ENCODE measurements at places on chromosomes 5 and 9.
A peak's percentile ranks its signal among the peaks of the same experiment; 100 is the strongest.

- no peak for DNase-seq
Measured at GRCh38 chr5:74357827-74358226, 282.7 kb downstream of the ENC1 start.

- DNase-seq, result no peak
Measured at GRCh38 chr5:43209833-43210232, 17.8 kb downstream of the NIM1K start.

DNA sequence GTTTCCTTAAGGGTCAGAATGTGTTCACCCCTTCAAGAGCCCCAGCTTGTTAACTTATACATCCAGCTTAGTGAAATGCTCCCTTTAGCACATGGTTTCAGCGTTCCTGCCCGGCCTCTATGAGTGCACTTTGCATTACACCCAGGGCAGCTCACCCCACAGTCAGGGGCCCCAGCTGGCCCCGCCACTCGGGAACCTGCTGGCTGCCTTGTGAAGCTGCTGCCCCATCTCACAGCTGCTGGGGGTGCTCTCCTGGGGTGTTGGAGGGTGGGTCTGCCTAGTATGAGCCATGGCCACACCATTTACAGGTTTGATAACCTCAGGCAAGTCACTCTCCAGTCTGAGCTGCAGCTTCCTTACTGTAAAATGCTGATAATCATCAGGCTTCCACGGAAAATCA lies 32.2 kb downstream of the HRH2 start:
- no peak for DNase-seq

- peak; percentile 86 for DNase-seq
Measured at GRCh38 chr5:138180183-138180782, 1.4 kb downstream of the KIF20A start.

DNA sequence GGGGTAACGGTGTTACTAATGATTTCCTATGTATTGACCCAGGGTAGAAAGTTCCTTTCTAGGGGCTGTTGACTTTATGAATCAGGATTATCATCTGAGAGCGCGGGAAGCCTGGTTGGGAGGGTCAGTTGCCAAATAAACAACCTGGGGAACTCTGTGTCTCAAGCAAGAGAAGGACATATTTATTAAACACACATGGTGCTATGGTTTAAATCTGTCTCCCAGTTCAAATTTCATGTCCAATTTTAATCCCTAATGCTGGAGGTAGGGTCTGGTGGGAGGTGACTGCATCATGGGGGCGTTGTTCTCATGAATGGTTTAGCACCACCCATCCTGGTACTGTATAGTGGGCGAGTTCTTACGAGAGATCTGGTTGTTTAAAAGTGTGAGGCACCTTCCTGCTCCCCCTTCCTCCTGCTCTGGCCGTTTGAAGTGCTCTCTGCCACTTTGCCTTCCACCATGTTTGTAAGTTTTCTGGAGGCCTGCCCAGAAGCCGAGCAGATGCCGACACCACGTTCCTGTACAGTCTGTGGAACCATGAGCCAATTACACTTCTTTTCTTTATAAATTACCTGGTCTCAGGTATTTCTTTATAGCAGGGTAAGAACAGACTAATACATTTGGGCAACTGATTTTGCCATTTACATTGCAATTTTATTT lies 19.7 kb upstream of the GAS1 start:
- DNase-seq, result no peak

GRCh38 chr9:107768224-107768623 lies 278.7 kb upstream of the KLF4 start:
- DNase-seq, result no peak

GRCh38 chr9:32783168-32783891 lies at the start of gene TMEM215:
Gene TMEM215, plus strand, starts transcription at chr9:32783540. Its CDS starts 644 bp downstream, at chr9:32784184.
- DNase-seq, result peak; percentile 2

DNA sequence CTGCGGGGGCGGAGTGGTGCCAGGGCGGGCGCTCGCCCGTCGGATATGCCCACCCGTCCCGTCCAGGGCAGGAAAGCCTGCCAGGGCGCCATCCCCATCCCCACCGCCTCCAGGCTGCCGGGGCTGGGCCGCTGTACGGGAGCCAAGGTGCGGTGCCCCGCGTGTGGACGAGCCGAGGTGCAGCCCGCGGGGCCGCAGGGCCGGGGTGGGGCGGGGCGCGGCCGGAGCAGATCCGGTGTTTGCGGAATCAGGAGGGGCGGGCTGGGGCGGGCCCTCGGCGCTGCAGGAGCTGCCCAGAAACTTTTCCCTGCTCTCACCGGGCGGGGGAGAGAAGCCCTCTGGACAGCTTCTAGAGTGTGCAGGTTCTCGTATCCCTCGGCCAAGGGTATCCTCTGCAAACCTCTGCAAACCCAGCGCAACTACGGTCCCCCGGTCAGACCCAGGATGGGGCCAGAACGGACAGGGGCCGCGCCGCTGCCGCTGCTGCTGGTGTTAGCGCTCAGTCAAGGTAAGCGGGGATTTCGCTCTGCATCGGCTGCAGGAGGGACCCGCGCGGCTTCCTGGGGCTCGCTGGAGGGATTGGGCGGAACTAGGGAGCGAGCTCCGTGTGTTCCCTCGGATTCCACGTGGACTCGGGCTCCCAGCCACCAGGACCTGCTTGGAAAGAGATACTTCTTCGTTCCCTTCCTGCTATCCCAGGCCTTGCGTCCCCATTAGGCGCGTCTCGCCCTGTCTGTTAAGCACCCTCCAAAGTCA lies at the start of gene ITGA2:
Gene ITGA2 (plus strand): TSS at position 328 of the 756 bp plus-strand sequence. CDS start 117 bp downstream, at position 445.
- no peak for DNase-seq

- DNase-seq, result no peak
Measured at GRCh38 chr9:6910032-6910431, 152.3 kb downstream of the KDM4C start.

GRCh38 chr9:12819436-12820185 lies 44.8 kb downstream of the LURAP1L start:
- DNase-seq, result no peak

DNA sequence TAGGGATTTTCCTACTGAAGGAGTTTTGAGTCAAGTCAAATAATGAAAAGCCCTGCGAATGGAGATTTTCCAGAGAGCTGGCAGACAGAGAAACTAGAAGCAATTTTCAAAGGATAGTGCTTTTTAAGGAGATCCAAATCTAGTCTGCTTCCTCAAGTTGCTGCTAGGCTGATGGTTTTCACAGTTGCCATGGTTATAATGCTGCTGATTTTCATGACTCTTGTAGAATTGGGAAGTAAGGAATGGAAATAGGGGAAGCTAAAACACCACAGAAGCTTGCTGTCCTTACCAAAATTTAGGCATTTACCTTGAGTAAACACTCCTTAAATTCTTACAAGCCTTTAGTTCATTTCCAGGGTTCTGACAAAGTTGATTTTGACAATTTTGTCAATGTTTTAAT lies 30.1 kb upstream of the HAPLN1 start:
- DNase-seq, result peak; percentile 82

GRCh38 chr9:8685825-8686224 lies 886.2 kb upstream of the DMAC1 start:
- DNase-seq, result no peak

DNA sequence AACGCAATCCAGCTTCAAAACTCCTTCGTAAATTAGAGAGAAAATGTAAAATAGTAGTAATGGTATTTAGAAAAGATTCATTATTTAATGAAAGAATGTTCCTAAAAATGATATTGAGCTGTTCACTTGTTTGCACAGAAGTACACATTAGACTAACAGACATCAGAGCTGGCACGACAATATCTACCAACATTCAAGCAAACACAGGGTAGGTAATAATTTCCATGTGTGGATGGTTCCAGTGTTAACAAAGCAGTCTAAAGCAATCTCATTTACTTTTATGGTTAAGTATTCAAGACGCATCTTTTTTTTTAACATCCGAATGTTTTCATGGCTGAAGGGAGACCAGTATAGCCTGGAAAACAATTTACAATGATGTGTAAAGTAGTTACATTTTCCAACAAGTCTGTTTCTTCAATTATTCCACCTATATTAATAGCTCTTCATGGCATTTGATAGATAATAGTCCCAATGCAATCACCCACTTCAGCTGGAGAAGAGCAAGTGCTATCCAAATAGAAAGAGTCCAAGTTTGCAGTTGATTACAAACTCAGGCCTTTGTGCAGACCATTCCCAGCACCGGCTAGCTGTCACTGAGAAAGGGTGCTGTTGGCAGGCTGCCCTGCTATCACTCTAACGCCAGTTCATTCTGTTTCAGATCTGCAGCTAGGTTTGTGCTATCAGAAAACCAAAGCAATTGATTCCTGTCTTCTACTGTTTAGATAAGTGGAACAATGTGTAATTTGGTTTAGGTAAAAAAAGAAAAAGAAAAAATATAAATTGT lies 458.8 kb downstream of the DTWD2 start:
- DNase-seq, result no peak

GRCh38 chr9:115209601-115210306 lies 91.8 kb upstream of the TNC start:
- DNase-seq, result no peak

GRCh38 chr9:98219364-98219716 lies 26.9 kb upstream of the CORO2A start:
- DNase-seq, result no peak

DNA sequence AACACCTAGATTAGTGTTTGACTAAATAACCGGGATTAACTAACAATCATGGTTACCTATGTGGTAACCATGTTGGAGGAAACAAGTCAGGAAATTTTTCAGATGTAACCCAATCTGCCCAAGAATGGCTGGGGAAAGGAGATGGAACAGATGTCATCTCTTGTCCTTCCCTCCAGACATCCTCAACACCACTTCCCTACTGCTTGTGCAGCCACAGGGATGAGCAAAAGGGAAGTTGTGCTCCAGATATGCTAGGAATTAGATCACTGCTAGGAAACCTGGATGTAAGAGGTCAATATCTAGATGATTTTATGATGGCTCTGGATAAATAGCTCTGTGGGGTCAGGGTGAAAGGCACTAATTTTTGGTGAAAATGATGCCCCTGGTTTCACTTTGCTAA lies 61.3 kb upstream of the ELL2 start:
- DNase-seq, result no peak
